ENCODE measurements at places on chromosomes 5 and 9.

DNA sequence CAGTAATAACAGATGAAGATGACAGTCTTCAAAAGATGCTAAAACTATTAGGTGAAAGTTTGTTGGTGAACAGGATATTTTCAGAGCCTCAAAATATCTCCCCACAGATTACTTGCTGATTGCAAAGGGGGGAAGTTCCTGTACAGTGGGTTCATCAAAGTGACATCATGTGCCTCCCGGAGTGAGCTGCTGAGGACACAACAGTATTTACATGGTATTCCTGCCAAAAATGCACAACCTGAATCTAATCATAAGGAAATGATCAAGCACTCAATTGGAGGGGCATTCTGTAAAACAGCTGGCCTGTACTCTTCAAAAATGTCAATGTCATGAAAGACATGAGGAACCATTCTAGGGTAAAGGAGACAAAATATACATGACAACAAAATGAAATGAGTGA, 18.9 kb upstream of the GLIS3 start:
- no peak overlapping the region for H3K27ac ChIP-seq
- no peaks in the 10 kb centered on the region for H3K36me3 ChIP-seq
- no peaks in the 10 kb centered on the region for H3K27me3 ChIP-seq
- DNase-seq, result no peak

GRCh38 chr9:123318961-123319421, 37.0 kb upstream of the CRB2 start:
- no peaks in the 10 kb centered on the region for H3K36me3 ChIP-seq
- peaks cover 29% of the 10 kb centered on the region for H3K4me1 ChIP-seq
- H3K27ac ChIP-seq, result no peak overlapping the region
- DNase-seq, result no peak

- H3K4me1 ChIP-seq, result no peaks in the 10 kb centered on the region
- H3K27me3 ChIP-seq, result peaks cover 93% of the 10 kb centered on the region
- DNase-seq, result no peak
- H3K36me3 ChIP-seq, result no peaks in the 10 kb centered on the region
Measured at GRCh38 chr9:134620751-134621557, 20.6 kb upstream of the COL5A1 start.

DNA sequence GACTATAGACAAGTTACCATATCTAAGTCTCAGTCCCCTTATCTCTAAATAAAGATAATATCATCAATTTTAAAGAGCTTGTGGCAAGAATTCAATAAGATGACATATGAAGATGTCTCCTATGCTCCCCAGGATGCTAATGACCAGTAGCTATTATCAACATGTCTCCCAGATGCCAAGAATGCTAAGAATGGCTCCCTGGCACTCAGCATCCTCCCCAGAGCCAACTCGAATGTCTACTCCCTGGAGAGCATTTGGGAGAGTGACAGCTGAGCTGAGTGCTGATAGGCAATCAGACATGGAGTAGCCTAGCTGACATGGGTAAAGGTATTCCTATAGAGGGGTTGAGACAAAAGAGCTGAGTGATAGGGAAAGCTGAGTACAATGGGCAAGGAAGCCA, 15.9 kb downstream of the P4HA2 start:
- no peaks in the 10 kb centered on the region for H3K36me3 ChIP-seq
- no peak overlapping the region for H3K4me3 ChIP-seq
- DNase-seq, result no peak
- no peaks in the 10 kb centered on the region for H3K27me3 ChIP-seq
- no peak overlapping the region for H3K27ac ChIP-seq
- peaks cover 16% of the 10 kb centered on the region for H3K4me1 ChIP-seq

DNA sequence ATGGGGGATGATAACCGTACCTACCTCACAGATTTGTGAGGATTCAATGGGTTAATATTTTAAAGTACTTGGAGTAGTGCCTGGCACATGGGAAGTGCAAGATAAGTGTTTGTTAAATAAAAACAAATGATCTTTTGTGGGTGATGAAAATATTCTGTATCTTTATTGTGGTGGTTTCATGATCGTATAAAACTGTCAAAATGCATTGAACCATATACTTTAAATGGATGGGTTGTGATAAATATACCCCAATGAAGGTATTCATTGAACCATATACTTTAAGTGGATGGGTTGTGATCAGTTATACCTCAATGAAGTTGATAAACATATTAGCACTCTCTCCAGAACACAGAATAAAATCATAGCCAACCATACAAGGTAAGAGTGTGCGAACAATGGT, 234.5 kb downstream of the CRB2 start:
- no peak overlapping the region for H3K27ac ChIP-seq
- no peaks in the 10 kb centered on the region for H3K27me3 ChIP-seq
- no peaks in the 10 kb centered on the region for H3K36me3 ChIP-seq
- no peak for DNase-seq
- H3K4me3 ChIP-seq, result no peak overlapping the region

- no peak overlapping the region for H3K27ac ChIP-seq
- no peaks in the 10 kb centered on the region for H3K4me1 ChIP-seq
- no peak for DNase-seq
Measured at GRCh38 chr5:179184521-179185050, 124.4 kb downstream of the ZNF354C start.

- H3K4me3 ChIP-seq, result no peak overlapping the region
- no peaks in the 10 kb centered on the region for H3K4me1 ChIP-seq
- H3K36me3 ChIP-seq, result no peaks in the 10 kb centered on the region
- no peak overlapping the region for H3K27ac ChIP-seq
- DNase-seq, result no peak
- H3K27me3 ChIP-seq, result peaks cover 97% of the 10 kb centered on the region
Measured at GRCh38 chr9:132183134-132183533, 21.3 kb downstream of the NTNG2 start.

DNA sequence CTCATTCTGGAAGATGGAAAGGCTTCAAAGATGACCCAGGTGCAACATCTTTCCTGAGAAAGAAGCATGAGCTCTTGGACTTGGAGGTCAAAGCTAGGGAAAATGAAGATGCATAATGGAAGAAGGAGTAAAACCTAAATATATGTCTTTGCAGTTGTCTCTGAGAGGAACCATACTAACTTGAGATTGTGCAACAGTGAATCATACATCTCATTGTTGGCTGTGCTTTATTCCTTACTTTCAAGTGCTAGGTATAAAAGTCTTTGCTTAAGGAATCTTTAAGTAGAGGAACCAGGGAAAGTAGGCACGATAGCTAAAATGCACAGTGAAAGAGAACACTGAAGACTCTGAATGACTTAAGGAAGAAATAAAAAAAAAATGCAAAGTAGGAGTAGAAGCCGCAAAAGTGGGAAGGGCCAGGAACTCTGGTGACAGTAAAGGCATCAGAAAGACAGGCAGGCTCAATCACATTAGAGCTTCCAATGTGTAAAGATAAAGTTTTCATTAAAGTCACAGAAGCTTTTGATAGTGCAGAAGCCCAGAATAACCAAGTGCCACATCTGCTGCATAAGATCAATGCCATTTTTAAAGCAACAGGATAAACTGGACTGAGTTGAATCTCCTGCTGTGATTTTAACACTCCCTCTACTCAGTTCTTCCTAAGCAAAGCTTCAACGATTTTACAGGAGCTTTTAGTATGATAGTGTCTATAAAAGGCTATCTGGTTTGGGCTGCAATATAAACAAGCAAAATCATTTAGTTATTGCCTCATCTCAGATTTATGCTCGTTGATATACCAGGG, 432.3 kb upstream of the EDIL3 start:
- H3K27me3 ChIP-seq, result no peaks in the 10 kb centered on the region
- H3K36me3 ChIP-seq, result no peaks in the 10 kb centered on the region
- no peak for DNase-seq
- no peaks in the 10 kb centered on the region for H3K4me1 ChIP-seq

Measured in MM.1S (cell line).